Left kidney (tissue), 8 donors: ENCODE measurements at places on chromosomes 6 and 20. TPM values are rescaled to one million over a fixed set of nuclear protein-coding genes. Genes with fewer than 3 reads are reported as not detected.

Gene CST4
- polyA plus RNA-seq = not detected

Gene WFDC13
- polyA plus RNA-seq = not detected

- DNase-seq = no peak
Measured at GRCh38 chr6:9540126-9540525, 874.7 kb downstream of the TFAP2A start.

- DNase-seq = no peak
Measured at GRCh38 chr6:141421378-141421777, 711.3 kb upstream of the GJE1 start.

Gene ELOVL4
- 4.0 TPM for polyA plus RNA-seq

Gene MYBL2
- polyA plus RNA-seq = 34.0 TPM

Gene ULBP1
- polyA plus RNA-seq = 2.1 TPM

DNA sequence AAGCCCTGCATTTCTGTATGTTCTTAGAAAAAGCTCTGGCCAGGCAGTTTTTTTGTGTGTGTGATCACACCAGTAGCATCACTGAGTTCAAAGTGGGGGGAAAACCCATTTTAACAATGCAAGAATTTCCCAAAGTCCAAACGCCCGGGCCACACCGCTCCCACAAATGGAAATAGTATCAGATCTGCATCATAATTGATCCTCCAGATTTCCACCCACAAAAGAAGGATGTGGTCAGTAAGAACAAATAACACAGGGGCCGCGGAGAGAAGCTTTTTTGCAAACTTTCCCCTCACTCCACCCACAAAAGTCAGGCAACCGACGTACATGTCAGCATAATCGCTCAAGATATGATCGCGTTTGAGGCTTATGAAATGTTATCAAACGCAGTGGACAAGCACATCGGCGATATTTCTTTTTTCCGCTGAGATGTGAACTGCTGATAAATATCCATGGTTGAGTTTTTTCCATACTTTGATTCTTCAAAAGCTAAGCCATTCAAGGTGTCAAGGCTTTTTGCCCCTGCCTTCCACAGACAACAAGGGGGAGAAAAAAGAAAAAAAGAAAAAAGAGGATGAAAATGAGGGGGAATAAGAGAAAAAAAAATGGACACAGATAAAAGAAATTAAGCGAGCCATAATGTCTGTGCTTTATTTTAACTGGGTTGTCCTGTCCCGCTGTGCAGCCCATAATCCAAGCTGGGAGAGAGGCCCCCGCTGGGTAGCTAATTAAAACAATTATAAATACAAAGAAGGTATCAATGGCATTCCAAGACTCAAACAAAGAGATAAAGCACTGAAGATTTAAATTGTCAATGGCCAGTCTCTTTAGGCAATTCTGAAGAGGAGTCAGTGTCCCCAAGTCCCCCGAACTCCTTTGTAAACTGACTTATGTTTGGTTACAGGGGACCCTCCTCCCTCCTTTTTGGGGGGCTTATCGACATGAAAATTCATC is 143.5 kb downstream of the ZFP64 start:
- no peak for DNase-seq

Gene NR2E1
- polyA plus RNA-seq = not detected

DNA sequence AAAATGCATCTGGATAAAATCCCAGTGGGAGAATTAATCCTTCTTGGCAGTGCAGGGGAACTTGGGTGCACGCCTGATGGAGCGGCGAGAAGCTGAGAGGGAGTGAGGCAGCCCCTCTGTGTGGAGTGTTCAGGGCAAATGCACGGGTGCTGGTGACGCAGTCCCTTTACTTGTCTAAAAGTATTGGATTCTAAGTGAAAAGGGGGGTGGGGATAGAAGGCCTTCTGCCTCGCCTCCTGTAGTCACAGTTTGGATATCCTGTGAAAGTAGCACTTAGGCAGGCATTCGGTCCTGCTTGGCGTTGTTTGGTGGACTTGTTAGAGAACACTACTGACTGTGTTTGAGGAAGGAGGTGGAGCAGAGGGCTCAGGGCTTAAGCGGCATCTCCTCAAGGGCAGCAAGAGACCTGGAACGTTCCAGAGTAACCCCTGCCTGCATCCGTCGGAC is 39.3 kb downstream of the PHACTR3 start:
- no peak for DNase-seq

Gene SLC17A9
- 1.7 TPM for polyA plus RNA-seq

DNA sequence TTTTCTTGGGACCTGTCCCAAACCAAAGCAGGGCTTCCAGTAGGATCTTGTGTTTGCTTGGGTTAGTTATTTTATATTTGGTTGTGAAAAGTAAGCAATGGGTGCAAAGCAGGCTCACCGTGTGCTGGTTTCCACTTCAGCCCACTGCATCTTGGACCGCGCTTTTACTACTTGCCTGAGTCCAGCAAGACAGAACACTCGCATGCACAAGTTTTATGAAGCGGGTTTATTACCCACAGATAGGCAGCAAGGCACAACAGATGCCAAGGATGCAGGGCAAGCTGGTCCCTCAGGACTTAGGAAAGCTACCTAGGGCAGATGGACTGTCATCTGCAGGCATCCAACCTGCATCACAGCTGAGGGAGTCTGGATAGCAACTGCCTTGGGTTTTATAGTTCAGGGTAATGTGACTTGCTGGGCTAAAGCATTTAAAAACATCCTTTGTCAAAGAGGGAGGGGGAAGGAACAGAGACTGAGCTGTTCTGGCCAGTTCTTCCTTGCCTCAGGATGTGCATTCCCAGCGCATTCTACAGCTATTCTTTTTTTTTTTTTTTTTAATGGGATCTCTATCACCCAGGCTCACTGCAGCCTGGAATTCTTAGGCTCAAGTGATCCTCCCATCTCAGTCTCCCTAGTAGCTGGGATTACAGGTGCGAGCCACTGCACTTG is 18.5 kb downstream of the CITED2 start:
- no peak for DNase-seq

GRCh38 chr6:122969999-122970533 is 26.0 kb upstream of the CLVS2 start:
- no peak for DNase-seq

DNA sequence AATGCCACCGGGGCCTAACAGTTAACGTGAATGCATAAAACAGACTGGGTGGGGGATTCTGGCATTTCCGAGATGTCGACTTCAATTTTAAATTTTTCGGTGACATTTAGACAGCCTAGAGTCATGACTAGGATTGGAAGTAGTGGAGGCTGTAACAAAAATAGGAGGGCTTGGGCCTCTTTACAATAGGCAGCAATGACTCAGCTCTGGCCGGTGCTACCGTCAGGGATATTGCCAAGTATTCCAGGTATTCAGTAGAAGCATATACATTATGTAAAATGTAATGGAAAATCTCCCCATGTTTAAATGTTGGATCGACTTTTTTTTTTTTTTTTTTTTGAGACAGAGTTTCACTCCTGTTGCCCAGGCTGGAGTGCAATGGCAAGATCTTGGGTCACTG is 136.2 kb upstream of the STMND1 start:
- no peak for DNase-seq

DNA sequence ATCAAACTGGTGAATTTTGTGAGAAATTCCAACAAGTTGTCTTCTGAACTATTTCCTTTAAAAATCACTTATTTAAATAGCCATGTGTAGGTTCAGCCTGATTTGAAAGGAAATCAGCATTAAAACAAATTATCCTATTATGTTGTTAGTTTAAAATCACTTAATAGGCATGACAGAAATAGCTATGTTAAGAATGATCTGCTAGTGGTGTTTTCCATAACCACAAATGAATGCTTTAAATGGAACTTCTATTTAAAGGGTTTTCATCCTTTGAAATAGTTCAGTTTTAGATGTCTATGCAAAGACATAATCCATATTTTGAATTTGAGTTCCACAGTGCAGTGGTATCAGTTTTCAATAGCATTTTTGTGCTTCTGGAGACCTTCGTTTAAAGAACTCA is 120.1 kb downstream of the PLEKHG1 start:
- no peak for DNase-seq

Gene MYL9
- 179 TPM for polyA plus RNA-seq

DNA sequence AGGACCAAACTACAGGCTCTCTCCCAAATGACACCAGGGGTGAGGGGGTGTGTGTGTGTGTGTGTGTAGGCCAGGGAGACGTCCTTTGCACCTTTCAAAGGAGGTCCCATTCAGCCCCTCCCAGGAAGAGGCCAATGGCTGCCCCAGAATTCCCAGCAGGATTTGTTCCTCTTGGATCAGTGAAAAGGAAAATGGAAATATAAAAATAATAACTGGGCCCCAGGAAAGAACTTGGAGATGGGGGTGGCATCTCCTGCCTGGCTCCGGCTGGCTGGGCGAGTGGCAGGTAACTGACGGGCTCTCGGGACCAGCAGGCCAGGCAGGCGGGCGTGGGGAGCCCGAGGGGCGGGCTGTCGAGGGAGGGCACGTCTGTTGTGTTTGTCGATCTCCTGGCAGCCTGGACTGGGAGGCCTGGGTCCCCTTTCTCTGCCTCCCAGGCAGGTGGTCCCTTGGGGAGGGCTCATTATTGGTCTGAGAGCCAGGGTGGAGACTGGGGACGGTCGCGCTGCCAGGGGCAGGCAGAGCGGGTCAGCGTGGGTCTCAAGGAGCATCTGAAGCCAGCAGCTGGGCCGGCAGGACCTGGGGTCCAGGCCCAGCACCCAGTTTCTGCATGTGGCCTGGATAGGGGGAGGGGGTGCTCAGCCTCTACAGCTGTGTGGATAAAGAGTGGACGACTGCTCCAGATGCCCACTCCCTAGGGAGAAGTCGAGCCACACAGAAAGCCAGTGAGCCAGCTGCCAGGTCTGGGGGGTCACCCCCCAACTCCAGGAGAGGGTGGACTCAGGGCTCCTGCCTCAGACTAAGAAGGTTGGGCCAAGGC is 3.1 kb downstream of the NOL4L start:
- no peak for DNase-seq

- DNase-seq = no peak
Measured at GRCh38 chr20:36819659-36820058, 46.1 kb upstream of the DSN1 start.

Gene PTK6
- 1.1 TPM for polyA plus RNA-seq

GRCh38 chr20:11248687-11249638 is 575.2 kb upstream of the JAG1 start:
- DNase-seq = no peak

Gene CDYL
- 27.7 TPM for polyA plus RNA-seq

- no peak for DNase-seq
Measured at GRCh38 chr20:42961771-42962170, 227.9 kb downstream of the PTPRT start.

DNA sequence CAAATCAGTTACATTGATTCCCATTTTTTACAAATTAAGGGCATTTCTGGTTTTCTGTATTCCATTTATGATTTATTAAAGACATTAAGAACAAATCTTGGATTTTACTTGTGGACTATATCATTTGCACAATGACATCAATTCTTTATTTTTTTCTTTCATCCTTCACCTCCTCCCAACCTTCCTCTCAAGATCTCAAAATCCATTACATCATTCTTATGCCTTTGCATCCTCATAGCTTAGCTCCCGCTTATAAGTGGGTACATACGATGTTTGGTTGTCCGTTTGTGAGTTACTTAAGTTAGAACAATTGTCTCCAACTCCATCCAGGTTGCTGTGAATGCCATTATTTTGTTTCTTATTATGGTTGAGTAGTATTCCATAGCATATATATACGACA is 752.8 kb downstream of the CD109 start:
- no peak for DNase-seq

- no peak for DNase-seq
Measured at GRCh38 chr6:75943381-75943780, 129.1 kb downstream of the IMPG1 start.

- DNase-seq = no peak
Measured at GRCh38 chr6:84771756-84772356, 7.5 kb upstream of the TBX18 start.

DNA sequence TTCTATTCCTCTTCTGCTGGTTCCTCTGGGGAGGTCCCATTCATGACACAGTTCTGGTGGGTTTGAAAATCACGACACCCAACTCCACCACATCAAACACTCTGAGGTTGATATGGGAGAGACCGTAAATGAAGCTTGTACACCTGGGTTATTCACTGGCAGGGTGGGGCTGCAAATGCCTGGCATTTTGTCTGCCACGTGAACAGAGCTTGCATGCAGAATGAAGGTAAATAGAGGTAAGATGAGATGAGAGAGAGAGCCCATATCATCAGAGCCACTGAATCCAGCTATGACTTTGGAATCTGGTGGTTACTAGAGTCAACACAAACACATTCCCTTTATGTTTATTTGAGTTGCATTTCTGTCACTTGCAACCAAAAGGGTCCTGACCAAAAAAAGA is 97.4 kb downstream of the BANF2 start:
- DNase-seq = no peak

GRCh38 chr6:117463762-117464665 is 18.5 kb upstream of the DCBLD1 start:
- DNase-seq = no peak

DNA sequence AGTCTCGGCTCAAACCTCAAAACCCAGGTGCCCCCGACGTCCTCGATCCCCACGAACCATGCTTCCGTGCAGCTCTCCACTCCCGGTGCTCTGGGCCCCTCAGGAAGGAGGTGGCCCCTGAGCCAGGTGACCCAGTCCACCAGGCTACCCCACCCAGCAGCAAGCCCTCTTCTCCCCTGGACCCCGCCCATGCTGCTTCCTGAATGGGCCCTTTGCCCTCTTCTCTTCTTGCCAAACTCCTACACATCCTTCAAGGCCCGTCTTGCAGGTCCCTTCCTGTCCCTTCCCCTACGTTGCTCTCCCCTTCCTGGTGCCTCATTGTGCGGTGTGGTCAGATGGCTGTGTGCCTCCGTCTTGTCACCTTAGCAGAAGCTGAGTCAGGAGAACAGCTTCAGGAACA is 3.4 kb upstream of the GATA5 start:
- DNase-seq = no peak

DNA sequence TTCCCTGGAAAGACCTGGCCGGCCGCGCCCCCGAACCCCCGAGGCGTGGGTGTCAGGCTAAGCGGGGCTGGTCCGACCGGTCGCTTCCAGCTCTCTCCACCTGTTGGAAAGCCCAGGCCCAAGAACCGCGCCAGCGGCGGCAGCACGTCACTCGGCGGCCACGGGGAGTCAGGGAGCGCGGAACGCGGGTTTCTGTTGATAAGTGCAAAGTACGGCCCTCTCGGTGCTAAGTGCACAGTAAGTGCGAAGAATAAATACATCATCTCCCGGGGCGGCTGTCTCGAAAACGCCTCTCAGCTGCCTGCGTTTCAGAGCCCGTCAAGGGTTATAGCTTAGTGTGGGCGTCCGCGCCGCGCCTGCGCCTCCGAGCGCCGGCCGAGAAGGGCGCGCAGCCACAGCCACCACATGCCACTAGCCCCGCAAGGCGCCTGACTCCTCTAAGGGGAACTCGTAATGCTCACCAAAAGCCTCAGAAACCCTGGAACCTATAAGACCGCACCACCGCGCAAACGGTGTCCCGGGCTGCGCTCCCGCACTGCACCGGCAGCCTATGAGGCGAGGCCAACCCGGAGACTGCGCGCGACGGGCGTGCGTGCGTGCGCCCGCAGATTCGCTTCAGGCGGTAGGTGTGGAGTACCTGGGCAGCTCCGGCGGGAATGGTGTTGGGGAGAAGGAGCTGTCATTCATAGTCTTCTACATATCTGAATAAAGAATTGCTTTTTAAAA is 9.2 kb upstream of the TBX18 start:
- no peak for DNase-seq

DNA sequence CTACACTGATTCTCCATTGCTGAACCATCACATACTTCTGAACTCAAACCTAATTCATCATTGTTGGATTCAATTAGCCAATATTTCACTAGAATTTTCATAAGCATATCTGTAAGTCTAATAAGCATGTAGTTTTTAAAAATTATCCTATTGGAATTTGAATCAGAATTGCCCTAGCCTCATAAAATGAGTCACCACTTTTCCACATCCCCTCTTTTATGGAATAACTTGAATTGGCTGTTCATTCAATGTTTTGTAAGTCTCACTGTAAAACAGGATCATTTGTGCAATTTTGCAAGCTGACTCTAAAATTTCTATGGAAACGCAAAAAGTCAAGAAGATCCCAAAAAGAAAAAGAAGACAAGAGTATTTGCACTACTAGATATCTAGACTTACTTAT is 141.0 kb downstream of the HACE1 start:
- no peak for DNase-seq

Gene ARMH2
- not detected for polyA plus RNA-seq
